ENCODE measurements at places on chromosomes 7 and 10.
A peak's percentile ranks its signal among the peaks of the same experiment; 100 is the strongest.

DNA sequence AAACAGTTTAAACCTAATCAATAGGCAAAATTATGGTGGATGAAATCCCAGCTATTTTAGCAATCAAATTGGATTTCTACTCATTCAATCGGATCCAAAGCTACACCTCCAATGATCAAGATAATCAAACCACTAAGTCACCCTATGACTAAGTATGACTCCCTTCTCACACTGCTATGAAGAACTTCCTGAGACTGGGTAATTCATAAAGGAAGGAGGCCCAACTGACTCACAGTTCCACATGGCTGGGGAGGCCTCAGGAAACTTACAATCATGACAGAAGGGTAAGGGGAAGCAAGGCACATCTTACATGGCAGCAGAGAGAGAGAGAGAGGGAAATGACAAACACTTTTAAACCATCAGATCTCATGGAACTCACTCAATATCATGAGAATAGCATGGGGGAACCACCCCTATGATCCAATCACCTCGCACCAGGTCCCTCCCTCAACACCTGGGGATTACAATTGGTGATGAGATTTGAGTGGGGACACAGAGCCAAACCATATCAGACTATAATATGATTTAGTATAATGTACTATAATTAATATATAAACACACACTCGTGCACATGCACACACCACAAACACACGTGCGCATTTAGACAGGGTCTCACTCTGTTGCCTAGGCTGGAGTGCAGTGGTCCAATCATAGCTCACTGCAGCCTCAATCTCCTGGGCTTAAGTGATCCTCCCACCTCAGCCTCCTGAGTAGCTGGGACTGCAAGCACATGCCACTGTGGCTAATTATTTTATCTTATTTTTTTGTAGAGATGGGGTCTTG, 213.6 kb upstream of the FOXK1 start:
- no peak for DNase-seq

GRCh38 chr10:110861930-110862649, 9.6 kb upstream of the PDCD4 start:
- no peak for DNase-seq

- DNase-seq = no peak
Measured at GRCh38 chr7:96710544-96710943, 898 bp upstream of the SEM1 start.

DNA sequence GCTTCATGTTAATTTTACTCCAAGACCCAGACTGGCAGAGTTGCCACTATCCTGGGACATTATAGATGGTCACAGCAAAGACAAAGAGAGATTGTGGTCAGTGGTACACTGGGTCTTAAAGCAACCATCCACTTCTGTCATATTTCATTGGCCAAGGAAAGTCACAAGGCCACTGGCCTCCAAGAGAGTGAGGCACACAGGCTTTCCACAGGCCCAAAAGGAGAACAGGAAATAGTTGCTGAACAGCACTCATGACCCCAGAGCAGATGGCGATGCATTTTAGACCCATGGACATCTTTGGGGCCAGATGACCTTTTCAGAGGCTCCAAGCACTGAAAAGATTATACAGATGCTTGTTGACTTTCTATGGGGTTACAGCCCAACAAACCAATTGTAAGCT, 97.4 kb downstream of the ARID5B start:
- no peak for DNase-seq

GRCh38 chr10:97320480-97321031, 1.5 kb downstream of the FRAT1 start:
- DNase-seq = peak; percentile 10

- no peak for DNase-seq
Measured at GRCh38 chr10:77401683-77402082, 235.9 kb downstream of the KCNMA1 start.

DNA sequence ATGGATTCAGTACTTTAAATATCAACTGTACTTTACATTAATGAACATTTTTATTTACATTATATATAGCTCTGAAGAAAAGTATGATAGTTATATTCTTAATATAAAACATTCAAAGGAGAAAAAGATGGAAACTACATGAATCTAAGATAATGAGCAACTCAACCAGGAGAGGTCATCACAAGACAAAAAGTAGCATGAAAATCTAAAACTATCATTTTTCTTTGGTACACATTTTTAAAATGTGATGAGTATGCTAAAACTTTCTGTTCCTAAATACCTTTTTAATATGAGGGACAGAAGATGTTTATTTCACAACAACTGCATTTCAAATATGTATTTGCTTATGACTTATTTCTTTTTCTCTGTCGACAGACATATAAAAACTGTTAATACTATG, 2.4 kb downstream of the CNTNAP2 start:
- DNase-seq = no peak

GRCh38 chr10:49743464-49744075, 18.6 kb downstream of the OGDHL start:
- DNase-seq = peak; percentile 0

DNA sequence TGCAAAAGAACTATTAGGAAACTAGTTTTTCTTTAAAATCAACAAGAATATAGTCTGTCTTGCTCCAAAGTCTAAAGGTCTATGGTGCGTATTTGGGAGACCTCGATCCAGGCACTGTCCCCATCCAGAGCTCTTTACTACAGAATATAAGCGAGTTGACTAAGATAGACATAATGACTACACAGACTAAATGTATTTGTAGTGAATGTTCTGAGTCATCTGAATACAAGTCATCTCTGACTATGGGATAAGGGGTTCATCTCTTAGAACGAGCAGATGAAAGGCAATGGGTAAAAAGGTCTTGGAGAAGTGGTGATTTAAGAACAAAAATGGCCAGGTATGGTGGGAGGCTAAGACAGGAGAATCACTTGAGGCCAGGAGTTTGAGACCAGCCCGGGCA, 136.0 kb upstream of the RSU1 start:
- DNase-seq = no peak

- peak; percentile 67 for DNase-seq
Measured at GRCh38 chr7:112449353-112449752, 907 bp upstream of the IFRD1 start.

DNA sequence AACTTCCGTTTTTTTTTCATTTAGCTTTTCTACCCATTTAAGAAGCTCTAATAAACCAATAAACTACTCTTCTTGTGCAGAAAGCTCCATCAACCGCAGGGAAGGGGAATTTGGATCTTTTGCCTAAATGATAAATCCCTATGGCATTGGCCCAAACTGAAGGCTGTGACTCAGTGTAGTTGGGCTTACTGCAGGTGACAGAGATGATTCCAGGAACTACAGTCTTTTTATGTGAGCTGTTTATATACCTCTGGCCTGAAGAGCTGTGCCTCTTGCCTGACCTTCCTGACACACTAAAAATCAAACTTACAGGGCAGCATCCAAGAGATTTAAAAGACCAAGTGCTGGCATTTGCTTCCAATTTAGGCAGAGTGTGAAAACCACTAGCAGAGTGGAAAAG, 25.2 kb downstream of the ABCB1 start:
- no peak for DNase-seq

GRCh38 chr10:86224354-86225102, 142.1 kb downstream of the GRID1 start:
- DNase-seq = no peak

- no peak for DNase-seq
Measured at GRCh38 chr10:1576467-1577372, 160.6 kb downstream of the ADARB2 start.

GRCh38 chr7:130888468-130888867, 154.5 kb upstream of the KLF14 start:
- DNase-seq = no peak

GRCh38 chr10:55233505-55233904, 432.5 kb upstream of the PCDH15 start:
- no peak for DNase-seq

DNA sequence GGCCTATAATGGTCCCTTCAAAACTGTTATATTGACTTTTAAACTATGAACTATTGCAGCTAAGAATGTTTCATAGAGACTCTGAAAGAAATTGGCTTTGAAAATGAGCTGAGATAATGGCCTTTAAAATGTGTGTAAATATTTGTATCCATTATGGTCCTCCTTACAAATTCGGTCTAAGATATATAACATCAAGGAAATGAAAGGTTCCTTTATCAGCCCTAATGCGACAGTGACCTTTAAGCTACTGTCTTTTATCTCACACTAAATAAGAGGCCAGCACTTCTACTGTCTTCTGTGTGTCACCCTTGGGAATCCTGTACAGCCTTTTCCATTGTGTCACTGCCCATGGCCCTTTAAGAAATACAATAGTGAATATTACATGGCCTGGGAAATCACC, 19.5 kb downstream of the COL28A1 start:
- no peak for DNase-seq

DNA sequence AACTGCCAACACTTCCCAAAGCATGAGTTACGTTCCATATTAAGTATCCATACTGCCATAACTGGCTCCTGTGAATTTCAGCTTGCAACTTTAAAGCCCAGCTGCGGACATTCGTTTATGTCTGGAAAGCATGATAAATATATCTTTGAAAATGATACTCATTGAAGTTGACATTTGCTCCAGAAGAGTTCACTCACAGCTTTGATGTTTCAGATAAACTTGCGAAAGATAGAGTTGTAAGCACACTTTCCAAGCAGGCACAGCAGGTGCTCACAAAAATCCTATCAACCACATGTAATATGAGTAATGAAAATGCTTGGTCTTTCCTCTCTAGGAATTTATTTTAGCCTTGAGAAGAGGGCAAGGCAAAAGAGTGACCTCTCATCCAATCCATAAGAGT, 4.5 kb downstream of the CHCHD3 start:
- DNase-seq = no peak

GRCh38 chr7:93902777-93903423, 3.5 kb upstream of the GNGT1 start:
- peak; percentile 88 for DNase-seq

DNA sequence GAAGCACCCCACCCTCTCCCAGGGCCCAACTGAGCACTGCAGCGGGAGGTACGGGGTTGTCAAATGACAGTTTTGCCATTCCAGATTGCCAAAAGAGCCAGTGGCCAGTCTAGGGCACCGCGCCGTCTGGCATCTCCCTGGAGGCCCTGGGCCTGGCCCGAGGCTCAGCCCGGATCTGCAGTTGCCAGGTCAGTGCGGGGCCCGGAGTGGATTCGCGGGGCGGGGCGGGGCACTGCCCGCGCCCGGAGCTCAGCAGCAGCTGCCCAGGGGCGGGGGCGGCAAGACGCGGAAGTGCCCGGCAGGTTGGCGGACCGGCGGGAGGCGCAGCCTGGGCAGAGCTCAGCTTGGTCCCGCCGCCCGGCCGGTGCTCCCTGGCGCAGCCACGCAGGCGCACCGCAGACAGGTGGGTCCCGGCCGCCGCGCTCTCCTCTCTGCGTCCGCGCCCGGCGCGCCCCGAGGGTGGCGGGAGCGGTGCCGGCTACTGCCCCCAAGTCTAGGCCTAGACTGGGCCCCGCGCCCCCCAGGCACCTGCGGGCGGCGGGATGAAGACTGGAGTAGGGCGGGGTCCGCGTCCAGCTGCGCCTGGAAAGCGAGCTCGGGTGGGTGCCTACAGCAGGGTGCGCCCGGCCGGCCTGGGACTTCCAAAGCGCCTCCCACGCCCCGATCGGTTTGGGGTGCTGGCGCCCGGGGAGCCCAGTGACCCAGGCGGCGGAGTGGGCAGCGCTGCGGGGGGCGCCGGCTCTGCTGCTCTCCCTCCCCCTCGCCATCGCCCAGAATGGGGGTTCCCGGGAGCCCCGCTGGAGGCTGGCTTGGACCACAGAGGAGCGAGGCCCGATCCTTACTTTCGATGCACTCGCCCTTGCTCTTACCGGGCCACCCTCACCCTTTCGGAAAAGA, at the start of gene IRF5:
Gene IRF5, plus strand, starts transcription at position 281 of the 897 bp plus-strand sequence. CDS start 4,155 bp downstream, outside the sequence.
- DNase-seq = peak; percentile 10

DNA sequence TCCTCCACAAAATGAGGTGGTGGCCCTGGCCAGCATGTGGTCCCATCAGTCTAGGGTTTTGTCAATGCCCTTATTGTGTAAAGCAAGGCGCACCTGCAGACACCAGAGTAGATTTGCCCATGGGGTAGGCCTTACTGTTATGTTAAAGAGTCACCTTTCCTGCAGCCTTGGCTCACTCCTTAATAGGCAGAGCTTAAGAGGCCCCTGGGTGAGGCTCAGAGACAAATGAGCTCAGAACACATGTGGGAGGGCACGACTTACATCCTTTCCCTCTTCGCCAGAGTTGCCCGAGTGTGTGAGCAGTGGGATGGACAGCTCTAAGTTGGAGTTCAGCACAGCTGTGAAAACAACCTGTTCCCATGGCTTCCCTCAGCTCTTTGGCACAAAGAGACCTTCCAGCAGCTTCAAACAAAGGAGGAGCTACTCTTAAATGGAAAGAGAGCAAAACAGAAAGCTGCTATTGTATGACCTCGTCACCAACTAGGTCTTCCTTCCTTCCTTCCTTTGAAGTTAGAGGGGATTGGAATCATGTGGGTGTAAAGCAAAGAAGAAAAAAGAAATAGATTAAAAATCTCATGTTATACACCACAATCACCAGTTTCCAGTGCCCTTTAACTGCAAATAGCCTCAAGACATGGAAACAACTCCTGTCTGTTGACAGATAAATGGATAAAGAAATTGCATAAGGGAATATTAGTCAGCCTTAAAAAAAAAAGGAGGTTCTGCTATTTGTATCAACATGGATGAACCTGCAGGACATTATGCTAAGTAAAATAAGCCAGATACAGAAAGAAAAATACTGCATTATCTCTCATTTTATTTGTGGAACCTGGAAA, 11.9 kb upstream of the XPNPEP1 start:
- peak; percentile 95 for DNase-seq

DNA sequence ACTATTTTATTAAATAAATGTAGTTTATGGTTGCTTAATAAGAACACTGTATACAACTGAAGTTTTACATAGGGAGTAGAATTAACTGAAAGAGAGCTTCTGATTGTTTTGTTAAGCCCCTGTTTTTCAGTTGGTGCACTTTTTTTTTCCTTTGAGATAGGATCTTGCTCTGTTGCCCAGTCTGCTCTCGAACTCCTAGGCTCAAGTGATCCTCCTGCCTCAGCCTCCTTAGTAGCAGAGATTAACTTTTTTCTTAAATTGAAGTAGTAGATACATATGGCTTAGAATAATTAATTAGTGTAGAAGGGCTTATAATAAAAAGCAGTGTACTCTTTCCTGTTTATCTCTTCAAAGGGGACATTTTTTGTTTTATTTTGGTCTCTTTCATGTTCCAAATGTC, 11.2 kb downstream of the SDHAF3 start:
- no peak for DNase-seq

Data from lung microvascular endothelial cell (primary cell).